DMS 273 treated with DMSO at 0.1 percent for 48 hours (cell line): ENCODE measurements at places on chromosomes 1 and 21.

GRCh38 chr1:218783131-218783530 is 390.5 kb upstream of the LYPLAL1 start:
- no peak for DNase-seq

DNA sequence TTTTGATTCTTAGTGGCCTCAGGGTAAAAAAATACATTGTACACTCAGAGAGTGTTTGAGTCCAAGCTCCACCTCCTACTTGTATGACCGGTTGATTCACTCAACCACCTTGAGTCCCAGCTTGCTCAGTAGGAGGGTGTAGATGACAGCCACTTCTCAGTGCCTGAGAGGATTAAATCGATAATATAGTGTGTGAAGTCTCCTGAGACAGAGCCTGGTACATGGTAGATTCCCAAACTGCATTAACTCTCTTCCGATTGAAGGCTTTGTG is 38.4 kb downstream of the NCMAP start:
- no peak for DNase-seq

DNA sequence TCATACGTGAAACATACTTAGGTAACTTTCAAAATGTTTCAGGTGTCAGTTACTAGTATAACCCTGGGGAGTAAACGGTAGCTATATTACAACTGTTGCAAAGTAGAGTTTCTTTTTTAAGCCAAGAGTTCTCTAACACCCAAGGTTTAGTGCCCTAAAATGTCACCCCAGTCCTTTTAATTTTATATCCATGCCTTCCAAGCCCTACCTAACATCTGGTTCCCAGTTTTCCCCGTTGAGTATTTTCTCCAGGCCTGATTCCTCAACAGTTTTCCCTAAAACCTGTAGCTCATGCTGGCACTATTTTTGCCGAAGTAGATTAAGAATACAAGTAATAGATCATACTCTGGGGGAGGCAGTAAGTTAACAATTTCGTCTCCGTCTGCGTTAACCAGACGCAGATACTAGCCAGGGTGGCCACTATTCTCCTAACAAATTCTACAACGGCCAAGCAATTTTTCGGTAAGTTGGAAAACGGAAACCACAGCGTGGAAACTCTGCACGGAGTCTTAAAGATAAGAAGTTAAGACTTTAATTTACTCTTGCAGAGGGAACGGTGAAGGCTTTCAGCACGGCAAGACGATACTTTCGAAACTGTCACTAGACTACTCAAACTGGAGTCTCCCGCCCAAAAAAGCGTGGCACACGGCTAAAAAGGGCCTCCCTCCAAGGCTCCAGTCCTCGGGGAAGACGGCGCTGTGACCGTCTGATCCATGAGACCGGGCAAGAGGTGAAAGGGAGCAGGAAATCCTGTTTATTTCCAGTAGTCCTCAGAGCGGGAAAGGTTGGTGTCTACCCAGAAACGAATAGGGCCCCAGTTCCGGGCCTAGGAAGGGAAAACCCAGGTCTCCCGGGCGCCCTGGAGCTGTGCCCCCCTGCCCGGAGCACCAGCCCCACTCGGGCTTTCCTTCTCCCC is 945 bp downstream of the SRSF4 start:
- DNase-seq, result no peak

- no peak for DNase-seq
Observed at GRCh38 chr1:223716302-223716862, 4.0 kb downstream of the CAPN2 start.

- no peak for DNase-seq
Observed at GRCh38 chr1:228323401-228323800, 83.2 kb downstream of the TRIM11 start.

GRCh38 chr21:20250337-20250736 is 747.9 kb upstream of the NCAM2 start:
- no peak for DNase-seq

- no peak for DNase-seq
Observed at GRCh38 chr21:37915497-37915911, 753 bp downstream of the KCNJ6 start.

- DNase-seq, result no peak
Observed at GRCh38 chr1:160377585-160378206, 10.8 kb downstream of the NHLH1 start.

GRCh38 chr1:7011826-7012225 is 226.6 kb downstream of the CAMTA1 start:
- DNase-seq, result no peak

- DNase-seq, result no peak
Observed at GRCh38 chr1:107941123-107941522, 23.9 kb downstream of the VAV3 start.

GRCh38 chr1:14648896-14649855 is 50.7 kb downstream of the KAZN start:
- DNase-seq, result no peak
